ENCODE measurements at places on chromosomes 2 and 18.

DNA sequence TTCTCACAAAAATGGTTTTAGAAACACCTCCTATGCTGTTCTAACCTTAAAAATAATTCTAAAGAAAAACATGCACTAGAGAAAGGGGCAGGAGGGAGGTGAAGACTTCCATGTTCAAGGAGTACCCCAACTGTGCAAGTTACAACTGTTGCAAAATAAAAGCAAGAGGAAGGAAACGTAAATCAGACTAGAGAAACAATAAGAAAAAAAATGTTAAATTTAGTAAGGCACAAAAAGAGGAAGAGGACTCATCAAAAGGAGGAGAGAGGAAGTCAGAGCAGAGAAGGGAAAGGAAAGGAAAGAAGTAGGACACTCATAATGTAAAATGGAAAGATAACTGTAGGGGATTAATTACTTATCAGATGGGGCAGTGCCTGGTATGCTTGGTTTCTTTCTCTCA is 34.1 kb downstream of the RAPH1 start:
- no peak for DNase-seq

- no peak for DNase-seq
These were observed 3.2 kb downstream of the UBXN4 start for GRCh38 chr2:135744760-135745314.

- DNase-seq: no peak
These were observed 376.5 kb downstream of the ALK start for GRCh38 chr2:29544917-29545316.

DNA sequence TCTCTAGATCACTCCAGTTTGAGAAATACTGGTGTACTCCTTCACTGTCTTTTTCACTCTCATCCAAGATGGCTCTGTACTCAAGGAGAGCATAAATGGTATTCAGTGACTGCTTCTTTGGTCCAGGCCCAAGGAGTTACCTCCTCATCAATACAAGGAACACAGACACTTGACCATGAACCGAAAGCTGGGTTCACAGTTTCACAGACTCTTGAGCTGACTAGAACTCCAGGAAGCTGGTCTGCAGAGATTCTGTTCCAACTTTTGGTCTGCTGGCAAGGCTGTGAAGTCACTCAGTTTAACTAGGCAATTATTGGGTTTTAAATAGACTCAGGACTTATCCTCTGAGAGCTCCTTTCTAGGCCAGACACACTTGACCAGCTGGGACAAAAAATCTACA is 7.4 kb upstream of the IGFBP5 start:
- DNase-seq: no peak

GRCh38 chr2:187655001-187655400 is 100.8 kb upstream of the TFPI start:
- DNase-seq: no peak

- DNase-seq: no peak
These were observed 139.9 kb downstream of the THADA start for GRCh38 chr2:43455731-43456642.

DNA sequence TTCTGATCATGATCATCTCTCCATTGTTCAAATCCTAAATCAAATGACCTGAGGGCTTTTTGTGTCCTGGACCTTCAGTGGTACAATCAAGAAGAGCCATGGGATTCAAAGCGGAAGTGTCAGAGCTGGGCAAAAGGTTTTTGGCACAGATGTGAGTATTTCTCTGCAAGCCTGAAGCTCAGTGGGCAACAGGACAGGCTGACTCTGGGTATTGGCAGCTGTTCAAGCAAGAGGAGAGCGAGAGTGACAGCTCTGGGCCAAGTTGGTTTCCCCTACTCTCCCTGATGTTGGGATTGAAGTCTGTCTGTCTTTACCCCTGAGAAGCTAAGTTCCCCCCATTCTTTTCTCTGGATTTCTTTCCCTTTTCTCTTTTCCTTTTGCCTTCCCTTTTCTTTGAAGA is 33.3 kb downstream of the DSEL start:
- no peak for DNase-seq

DNA sequence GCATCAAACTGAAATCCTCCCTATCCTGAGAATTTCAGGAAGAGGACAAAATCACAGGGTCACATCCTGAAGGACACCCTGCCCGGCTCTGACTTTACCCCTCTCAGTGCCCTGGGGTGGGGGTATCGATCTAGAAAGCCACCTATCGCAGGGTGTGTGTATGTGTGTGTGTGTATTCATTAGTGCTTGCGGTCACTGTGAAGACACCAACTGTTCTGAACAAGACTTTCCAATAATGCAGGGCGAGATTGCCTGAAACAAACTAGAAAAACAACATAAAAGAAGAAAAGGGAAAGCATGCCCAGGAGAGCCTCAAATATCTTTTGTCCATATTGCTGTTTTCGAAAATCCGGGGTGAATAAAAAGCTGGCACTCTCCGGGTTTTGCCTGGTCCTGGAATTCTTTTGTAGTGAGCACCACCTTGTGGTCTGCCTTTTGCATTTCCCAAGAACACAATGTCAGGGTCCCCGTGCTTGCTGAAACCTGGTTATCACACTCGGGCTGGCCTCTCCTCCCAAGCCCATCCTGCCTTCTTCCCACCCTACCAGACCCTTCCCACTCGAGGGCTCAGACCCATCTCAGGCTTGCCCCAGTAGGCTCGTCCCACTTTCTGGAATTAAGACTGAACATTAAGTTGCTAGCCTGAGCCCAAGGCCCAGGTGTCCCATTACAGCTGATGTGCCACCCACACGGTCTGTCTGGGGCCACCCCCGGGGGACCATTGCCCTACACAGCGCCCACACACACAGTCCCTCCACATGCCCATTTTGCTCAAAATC is 25.0 kb upstream of the COPS8 start:
- DNase-seq: peak; percentile 37

GRCh38 chr2:64311948-64312621 is 141.9 kb upstream of the LGALSL start:
- DNase-seq: peak; percentile 78

DNA sequence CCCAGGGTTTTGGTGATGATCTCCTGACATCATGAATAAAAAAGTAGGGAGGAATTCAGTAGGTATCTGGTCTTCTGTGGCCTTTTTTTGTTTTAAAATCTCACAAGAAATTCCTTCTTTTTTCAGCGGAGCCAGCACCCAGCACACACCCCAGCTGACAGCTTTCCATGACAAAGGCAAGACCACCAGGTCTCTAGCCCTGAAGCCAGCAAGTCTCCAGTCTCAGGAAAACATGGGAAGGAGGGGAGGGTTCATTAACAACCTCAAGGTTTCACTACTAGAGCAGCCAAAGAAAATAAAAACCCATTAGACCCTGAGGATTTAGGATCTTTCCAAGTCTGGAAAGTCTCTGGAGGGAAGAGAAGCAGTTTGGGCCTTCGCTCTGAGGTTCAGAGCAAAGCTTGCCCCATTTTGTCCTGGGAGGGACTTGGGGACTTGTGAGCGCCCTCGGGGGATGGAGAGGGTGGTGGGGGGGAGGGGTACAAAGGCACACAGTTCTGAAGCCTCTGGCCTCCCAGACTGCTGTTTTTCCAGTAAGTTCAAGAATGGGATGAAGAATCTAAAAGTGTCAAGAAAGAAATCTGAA is 9.0 kb downstream of the FOXI3 start:
- DNase-seq: no peak

- DNase-seq: no peak
These were observed 15.2 kb downstream of the PDCD1 start for GRCh38 chr2:241843321-241844065.

DNA sequence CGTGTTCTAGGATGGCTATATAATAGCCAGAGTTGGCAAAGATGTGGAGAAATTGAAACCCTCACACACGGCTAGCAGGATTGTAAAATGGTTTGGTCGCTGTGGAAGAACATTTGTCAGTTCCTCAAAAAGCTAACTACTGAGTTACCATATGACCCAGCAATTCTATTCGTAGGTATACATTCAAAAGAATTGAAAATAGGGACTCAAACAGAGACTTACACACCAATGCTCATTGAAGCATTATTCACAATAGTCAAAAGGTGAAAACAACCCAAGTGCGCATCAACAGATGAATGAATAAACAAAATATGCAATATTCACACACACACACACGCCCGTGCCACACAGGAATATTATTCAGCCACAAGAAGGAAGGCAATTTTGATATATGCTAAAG is 98.7 kb downstream of the PLA2R1 start:
- no peak for DNase-seq

DNA sequence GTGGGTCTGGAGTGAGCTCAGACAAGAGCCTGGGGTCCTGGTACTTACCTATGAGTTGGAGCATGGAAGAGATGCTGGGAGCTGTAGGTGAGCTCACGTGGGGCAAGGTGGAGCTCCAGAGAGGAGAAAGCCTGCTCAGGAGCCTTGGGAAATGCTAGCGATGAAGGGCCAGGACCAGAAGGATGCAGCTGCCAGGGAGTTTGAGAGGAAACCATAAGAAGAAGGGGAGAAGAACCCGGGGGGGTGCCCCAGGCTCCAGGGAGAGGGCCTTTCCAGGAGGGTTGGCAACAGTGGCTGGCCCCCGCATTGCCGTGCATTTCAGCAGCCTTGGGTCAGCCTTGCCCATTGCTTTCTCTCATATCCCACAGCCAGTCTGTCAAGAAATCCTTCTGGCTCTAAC is 268.7 kb downstream of the GLI2 start:
- no peak for DNase-seq

GRCh38 chr2:32783469-32783868 is 155.6 kb downstream of the TTC27 start:
- no peak for DNase-seq

DNA sequence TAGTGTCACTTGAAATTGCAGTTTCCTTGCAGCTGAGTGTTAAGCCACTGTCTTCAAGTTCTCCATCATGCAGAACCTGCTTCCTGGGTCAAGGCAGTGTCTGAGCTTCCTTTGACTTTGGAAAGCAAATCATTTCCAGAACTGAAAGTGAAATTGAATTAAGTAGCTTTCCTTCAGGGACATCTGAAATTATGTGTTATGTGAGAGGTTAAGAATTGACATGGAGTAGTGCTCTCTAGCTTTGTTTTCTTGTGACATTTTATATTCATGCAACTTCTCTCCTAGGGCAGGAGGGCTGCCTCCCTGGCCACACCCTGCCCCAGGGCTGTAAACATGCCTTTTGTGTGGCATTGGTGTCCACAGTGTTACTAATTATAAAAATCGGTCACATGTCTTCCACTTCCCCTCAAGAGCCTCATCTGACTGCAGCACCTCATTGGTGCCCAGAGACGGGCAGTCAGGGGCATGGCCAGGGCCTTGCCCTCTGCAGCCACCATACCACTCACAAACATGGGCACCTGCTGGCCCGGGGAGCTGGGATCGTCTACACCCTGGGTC is 14.4 kb downstream of the RAB12 start:
- peak; percentile 15 for DNase-seq

GRCh38 chr18:41647914-41648313 is 307.1 kb upstream of the PIK3C3 start:
- no peak for DNase-seq

- DNase-seq: no peak
These were observed 16.1 kb upstream of the OTX1 start for GRCh38 chr2:63034526-63034925.

DNA sequence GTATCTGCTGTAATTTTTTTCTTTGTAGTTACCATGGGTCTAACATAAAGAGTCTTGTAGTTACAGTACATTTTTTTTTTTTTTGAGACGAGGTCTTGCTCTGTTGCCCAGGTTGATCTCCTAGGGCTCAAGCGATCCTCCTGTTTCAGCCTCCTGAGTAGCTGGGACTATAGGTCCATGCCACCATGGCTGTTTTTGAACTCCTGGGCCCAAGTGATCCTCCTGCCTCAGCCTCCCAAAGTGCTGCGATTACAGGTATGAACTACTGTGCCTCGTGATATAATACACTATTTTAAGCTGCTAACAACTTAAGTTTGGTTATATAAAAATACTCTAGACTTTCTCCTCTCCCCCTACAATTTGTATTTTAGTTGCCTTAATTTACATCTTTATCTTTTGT is 46.3 kb downstream of the ASB1 start:
- no peak for DNase-seq

GRCh38 chr2:130871843-130872740 is 35.4 kb downstream of the ARHGEF4 start:
- DNase-seq: no peak

- DNase-seq: no peak
These were observed 71.7 kb upstream of the RBMS1 start for GRCh38 chr2:160565099-160565845.

Measured in transverse colon (tissue), 4 donors.